ENCODE measurements at places on chromosomes 3 and 15.
A peak's percentile ranks its signal among the peaks of the same experiment; 100 is the strongest.

DNA sequence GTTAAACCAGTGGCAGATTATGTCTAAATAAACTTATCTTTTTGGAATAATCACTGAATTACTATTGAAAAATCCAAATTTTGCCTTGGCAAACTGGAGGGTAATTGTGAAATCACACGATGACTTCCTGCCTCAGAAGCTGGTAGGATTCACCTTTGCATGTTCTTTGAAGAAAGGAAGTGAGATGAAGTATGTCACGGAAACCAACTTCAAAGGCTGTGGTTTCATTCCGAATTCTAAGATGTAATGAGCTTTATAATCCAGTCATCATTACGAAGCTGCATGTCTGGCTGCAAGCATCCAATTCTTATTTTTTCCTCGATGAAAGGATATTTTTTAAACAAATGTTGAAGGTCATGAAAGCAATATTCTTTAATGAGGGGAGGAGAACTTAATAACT, 15.0 kb upstream of the ZBED2 start:
- DNase-seq, result no peak

DNA sequence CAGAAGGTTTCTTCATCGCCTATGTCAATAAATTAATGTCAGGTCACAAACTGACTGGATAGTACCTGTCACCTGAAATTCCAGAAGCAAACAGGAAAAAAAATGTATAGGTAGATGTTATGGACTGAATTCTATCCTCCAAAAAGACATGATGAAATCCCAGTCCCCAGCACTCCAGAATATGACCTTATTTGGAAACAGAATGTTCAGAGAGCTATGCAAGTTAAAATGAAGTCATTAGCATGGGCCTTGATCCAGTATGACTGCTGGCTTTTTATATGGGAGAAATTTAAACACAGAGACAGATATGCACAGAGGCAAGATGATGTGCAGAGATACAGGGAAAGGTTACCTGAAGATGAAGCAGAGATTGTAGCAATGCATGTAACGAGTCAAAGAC, 953.4 kb downstream of the ZPLD1 start:
- no peak for DNase-seq

DNA sequence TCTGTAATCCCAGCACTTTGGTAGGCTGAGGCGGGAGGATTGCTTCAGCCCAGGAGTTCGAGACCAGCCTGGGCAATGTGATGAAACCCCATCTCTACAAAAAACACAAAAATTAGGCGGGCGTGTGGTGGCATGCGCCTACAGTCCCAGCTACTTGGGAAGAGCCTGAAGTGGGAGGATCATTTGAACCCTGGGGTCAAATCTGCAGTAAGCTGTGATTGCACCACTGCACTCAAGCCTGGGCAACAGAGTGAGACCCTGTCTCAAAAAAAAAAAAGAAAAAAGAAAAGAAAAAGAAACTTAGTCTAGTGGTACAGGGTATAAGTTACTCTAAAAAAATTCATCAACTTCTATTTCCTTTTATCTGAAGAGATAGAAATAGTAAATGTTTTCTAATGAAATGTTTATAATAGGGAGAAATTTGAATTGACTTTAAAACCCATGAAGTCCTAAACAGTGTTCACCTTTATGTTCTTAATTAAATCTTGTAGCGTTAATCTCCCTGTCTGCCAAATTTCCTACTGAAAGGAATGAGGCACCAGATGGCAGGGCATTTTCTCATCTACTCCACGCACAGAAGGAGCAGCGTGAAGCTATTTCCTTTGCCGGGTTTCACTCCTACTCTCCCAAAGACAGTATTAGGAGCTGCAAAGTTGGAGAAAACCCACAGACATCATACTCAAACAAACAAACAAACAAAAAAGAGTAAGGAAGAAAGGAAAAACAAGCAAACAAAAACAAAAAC, 1.9 kb downstream of the PCLAF start:
- no peak for DNase-seq

GRCh38 chr3:5841599-5841998, 654.1 kb downstream of the EDEM1 start:
- DNase-seq, result no peak

DNA sequence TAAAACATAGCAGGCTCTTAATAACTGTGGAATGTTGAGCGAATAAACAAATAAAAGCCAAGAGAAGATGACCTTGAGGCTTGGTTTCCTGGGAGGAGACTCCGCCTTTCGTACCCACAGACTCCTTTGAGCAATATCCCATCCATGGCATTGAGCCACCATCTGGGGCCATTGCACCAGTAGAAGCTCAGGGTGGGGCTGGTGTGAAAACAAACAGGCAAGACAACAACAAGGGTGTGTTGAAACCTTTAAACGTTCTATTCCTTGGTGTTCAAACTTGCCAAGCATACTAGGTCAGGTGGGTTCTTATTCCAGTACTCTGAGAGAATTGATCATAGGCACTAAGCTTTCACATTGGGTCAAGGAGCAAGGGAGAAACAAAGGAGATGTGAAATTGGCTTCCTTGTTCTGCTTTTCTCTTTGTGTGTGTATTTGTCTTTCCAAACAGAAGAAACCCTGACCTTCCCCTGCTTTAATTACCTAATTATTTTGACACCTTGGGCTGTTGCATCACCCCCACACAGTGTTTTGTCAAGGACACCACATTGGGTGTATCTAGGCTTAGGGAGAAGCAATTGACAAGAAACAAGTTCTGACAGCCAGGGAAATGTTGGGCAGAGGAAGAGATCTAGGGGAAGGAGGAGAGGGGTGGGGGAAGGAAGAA, 105.1 kb upstream of the BCL6 start:
- no peak for DNase-seq

DNA sequence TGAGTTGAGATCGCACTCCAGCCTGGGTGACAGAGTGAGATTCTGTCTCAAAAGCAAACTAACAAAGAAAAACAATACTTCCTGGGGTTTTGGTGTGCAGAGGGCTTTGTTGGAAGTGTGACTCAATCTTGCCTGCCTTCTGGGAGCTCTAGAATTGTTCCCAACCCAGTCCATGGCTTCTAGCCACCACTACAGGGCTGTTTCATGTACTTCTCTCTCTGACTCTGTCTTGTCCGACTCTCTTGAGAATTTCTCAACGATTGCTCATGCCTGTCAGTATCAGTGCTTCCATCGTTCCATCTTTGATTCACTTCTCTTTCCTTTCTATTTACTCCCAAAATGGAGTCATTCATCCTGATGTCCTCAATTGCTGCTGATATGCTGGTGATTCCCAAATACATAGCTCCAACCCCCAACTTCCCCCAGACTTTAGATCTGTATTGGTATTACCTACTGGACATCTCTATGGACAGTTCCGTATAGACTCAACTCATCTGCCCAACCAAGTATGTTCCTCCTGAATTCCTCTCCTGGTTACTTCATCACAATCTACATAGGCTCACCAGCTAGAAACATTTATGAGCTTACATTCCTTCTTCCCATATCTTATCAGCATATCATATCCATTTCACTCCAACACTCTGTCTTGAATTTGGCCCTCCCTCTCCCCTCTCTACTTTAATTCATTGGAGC, 1.8 kb upstream of the AP2M1 start:
- DNase-seq, result no peak

- DNase-seq, result no peak
These were observed 110.9 kb downstream of the ROBO2 start for GRCh38 chr3:77150759-77151158.

DNA sequence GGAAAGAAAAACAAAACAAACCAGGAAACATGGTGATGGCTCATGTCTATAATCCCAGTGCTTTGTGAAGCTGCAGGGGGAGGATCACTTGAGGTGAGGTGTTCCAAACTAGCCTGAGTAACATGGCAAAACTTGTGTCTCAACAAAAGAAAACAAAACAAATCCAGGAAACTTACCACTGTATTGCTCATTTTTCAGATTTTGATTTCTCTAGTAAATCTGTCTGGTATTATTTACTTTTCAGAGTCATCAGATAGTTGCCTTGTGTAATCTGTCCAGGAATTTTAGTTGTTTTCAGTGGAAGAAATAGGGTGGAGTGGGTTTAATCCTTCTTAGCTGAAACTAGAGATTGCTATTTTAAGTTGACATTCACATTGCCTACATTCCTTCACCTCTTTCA, 91.8 kb upstream of the ALCAM start:
- no peak for DNase-seq

DNA sequence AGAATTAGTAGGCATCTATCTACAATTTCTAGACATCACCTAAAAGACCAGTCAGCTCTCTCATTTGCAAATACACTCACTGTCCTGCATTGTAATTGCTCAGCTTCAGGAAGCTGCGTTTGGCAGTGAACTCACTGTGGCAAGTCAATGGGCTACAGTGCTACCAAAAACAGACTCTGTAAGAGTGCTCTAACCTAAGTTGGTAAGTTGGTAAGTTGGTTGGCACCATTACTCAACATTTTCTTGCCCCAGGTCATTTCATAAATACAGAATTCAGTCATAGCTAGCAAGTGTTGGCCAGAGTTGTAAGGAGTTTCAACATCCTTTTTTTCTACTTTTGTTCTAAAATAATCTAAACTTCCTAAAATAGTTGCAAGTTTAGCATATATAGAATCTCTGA, 466.3 kb downstream of the NAALADL2 start:
- no peak for DNase-seq

DNA sequence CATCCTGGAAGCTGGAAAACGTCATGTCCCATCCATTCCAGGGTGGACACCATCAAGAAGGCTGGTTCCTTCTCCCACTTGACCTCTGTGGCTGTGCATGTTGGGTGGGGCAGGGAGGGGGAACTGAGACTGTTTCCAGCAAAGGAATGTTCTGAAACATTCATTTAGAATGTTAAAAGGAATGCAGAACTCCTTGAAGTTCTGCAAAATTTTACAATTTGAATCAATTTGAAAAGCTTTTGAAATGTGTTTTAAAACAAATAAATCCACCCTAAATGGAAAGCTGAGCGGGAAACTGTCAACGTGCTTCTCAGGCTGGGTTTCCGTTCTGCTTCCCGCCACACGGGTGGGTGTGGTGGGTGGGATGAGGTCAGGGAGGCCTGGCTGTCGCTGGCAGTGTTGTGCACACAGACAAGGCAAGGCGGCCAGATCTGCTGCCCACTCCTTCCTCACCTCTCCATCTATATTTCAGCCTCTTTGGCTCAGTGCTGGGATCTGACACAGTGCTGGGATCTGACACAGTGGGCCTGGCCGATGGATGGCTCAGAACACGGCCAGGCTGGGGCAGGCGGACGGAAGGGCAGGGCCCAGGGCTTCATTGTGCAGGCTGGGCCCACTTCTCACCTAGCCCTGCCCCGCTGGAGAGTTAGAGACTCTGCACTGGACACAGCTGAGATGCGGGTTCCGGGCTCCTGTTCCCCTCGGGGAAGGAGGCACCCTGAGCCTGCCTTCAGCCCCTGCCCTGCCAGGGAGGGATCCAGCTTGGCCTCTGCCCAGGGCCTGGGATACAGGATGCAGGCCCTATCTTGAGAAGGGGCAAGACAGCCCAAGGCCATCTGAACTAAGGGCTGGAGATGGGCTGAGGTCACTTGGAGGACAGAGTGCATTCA, 110.4 kb downstream of the TMEM266 start:
- DNase-seq, result no peak

GRCh38 chr3:44416031-44417030, 61.1 kb downstream of the ZNF445 start:
- no peak for DNase-seq

GRCh38 chr3:129942296-129942695, 32.2 kb upstream of the TRH start:
- peak; percentile 52 for DNase-seq

GRCh38 chr3:39327746-39328349, 1.7 kb upstream of the CCR8 start:
- DNase-seq, result no peak

GRCh38 chr3:37810848-37811247, 50.8 kb upstream of the CTDSPL start:
- DNase-seq, result no peak

DNA sequence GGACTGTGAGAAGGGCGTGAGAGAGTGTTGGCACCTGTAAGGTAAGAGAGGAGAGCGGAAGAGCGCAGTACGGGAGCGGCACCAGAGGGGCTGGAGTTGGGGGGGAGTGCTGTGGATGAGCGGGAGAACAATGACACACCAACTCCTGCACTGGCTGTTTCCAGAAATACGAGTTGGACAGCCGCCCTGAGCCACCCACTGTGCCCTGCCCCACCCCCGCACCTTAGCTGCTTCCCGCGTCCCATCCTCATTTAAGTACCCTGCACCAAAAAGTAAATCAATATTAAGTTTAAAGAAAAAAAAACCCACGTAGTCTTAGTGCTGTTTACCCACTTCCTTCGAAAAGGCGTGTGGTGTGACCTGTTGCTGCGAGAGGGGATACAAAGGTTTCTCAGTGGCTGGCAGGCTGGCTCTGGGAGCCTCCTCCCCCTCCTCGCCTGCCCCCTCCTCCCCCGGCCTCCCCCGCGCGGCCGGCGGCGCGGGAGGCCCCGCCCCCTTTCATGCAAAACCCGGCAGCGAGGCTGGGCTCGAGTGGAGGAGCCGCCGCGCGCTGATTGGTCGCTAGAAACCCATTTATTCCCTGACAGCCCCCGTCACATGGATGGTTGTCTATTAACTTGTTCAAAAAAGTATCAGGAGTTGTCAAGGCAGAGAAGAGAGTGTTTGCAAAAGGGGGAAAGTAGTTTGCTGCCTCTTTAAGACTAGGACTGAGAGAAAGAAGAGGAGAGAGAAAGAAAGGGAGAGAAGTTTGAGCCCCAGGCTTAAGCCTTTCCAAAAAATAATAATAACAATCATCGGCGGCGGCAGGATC, at the start of gene SOX2:
Gene SOX2, plus strand, starts transcription at position 601 of the 811 bp plus-strand sequence. CDS start 436 bp downstream, outside the sequence.
- DNase-seq, result peak; percentile 65

DNA sequence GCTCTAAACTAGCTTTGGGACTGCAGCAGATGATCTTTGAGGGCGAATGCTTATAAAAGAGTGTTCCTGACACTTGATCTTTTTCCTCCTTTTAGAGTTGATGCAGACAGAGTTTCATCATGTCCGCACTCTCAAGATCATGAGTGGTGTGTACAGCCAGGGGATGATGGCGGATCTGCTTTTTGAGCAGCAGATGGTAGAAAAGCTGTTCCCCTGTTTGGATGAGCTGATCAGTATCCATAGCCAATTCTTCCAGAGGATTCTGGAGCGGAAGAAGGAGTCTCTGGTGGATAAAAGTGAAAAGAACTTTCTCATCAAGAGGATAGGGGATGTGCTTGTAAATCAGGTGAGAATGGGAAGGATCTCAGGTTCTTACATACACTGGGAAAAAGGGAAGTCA, 75.7 kb downstream of the KLHL25 start:
- DNase-seq, result no peak

GRCh38 chr15:97902140-97902780, 58.2 kb upstream of the ARRDC4 start:
- no peak for DNase-seq

DNA sequence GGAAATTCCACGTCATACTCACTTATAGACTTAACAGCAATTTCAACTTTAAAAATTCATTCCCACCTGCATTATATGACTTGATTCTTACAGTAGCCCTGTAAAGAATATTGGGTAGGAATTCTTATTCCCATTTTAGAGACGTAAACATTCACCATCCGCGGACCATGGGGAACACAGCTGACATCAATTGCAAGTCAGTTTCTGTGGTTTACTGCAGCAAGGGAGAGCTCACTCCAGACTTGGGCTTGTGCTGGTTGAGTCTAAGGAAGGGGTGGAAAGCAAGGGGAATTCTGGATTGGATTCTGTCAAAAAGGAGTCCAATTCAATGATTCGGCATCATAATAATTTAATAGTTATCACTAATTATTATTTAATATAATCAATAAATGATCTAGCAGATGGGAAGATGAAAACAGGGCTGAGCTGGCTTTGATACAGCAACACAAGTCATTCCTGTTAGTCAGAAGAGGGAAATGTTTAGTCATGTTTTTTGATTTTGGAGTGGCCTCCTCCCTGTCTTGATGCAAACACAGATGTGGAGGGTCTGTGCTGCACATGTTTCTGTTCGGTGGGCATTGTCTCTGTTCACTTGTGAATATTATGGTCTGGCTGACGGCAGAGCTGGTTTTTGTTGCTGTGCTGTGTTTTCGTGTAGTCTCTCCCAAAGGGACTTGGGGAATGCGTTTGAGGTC, 9.7 kb downstream of the LIPC start:
- no peak for DNase-seq
